ENCODE measurements at places on chromosomes 2 and 18. TPM values are rescaled to one million over a fixed set of nuclear protein-coding genes. Genes with fewer than 3 reads are reported as not detected.

PCGF1 gene
- polyA plus RNA-seq: 33.3 TPM

TMEM163 gene
- 2.4 TPM for polyA plus RNA-seq

DNA sequence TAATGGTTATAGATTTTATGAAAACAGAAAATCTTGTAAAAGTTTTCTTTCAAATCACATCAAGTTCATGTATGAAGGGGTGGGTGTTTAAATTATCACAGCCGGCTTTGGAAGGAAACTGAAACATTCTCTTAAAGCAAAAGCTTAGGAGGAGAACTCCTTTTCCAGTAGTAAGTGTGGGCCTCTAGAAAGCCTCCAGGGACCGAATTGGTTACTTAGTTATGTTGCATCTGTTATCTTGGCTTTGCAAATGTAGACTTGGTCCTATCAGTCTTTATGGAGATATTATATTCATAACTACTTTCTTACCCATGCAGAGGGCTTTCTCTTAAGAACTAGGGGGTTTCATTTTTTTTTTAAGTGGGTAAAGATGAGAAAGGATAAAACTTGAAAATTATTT lies 7.4 kb downstream of the NAB1 start:
- no peak for DNase-seq

GRCh38 chr2:181573140-181573736 lies 83.7 kb downstream of the CERKL start:
- no peak for DNase-seq

Data from left renal cortex interstitium (tissue), 4 donors.